Left forelimb (tissue), 1 donor: ENCODE measurements at places on chromosomes 6 and 20.

DNA sequence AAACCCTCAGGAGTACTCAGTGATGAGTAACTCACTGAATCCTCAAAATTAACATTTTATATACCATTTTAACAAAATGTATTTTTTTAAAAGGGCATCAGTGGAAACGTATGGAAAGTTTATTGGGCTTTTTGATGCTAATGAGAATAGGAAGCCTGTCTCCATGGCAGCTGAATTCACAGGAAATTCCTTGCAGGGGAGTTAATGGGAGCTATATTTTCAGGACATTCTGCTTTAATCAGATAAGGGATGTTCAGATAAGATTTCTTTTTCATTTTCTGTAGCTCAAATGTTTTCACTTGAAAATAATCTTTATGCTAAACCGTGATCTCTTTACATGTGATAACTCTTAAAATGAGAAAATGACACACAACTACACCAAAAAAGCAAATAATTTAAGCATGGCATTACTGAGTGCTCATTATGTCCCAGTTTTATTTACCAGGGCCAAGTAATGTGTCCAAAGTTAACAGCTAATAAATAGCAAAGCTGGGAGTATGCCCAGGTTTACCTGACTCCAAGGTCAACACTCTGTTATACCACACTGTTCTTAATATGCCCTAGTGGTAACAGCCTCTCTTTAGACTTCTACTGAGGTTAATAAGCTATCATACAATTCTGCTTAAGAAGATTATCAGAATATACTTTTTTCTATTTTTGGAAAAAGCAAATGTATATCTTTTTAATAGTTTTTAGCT lies 348.1 kb downstream of the GRIK2 start:
- no peak for DNase-seq

- DNase-seq: no peak
Measured at GRCh38 chr6:125451750-125452149, 150.0 kb upstream of the HDDC2 start.

DNA sequence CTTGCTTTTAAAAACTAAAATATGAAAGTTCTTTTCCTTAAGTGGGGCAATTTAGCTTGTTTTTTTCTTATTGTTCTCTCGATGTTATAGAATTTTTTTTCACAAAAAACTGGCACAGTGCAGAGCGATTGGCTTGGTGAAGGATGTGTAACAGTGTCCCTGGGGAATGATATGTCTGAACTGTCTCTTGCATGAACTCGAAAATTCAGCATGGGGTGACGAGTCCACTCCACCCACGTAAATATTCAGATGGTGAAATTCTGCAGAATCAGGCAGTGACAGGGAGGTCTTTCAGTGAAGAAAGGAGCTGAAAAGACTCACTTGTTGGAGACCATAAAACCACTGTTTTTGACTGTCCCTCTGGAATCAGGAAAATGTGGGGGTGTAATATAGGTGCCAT lies 505.3 kb downstream of the MMUT start:
- DNase-seq: no peak

DNA sequence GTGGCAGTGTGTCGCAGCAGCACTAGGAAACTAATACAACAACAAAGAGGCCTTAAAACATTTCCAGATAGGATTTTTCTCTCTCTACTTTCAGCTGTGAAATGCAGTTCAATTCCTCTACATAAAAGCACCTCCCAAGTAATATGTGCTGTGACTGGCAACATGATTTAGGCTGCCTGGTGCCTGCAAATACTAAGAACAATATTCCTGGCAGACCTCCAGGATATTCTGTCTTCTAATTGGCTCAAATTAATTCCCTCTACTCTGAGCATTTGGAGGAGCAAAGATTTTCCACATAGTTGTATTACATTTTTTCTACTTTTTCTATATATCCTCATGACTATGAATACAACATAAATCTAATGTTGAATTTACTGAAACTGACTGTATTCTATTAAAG lies 33.2 kb downstream of the SCGN start:
- no peak for DNase-seq

DNA sequence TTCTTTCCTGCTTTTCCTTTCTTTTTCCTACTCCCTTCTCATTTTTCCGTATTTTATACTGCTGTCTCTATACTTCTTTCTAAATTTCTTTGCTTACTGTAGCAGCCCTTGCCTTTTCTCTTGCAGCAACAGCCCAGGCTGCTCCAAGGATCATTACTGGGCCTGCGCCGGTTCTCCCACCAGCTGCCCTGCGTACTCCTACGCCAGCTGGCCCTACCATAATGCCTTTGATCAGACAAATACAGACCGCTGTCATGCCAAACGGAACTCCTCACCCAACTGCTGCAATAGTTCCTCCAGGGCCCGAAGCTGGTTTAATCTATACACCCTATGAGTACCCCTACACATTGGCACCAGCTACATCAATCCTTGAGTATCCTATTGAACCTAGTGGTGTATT lies 148.8 kb downstream of the QKI start:
- no peak for DNase-seq

GRCh38 chr6:156870924-156871539 lies 93.9 kb downstream of the ARID1B start:
- no peak for DNase-seq

DNA sequence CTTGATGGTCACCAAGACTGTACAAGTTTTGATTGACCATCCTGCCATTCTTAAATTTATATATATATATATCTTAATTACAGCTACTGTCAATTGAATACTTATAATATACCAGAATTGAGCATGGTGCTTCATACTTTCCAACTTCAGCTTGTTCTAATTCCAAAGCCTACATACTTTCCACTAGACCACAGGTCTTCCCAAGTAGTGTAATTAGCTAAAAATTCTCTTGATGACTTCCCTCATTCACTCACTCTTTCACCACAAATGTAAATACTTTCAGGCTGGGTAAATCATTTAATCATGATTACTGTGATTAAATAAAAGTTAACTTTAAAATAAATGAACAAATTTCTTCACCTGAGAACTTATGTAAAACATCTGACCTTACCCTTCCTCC lies 3.4 kb downstream of the ASF1A start:
- no peak for DNase-seq

GRCh38 chr6:44642870-44643522 lies 255.5 kb downstream of the CDC5L start:
- no peak for DNase-seq

GRCh38 chr6:88168362-88168761 lies 2.2 kb upstream of the CNR1 start:
- DNase-seq: no peak

- DNase-seq: no peak
Measured at GRCh38 chr6:95866732-95867131, 149.0 kb upstream of the FUT9 start.

GRCh38 chr6:126787635-126788034 lies 330.8 kb upstream of the RSPO3 start:
- no peak for DNase-seq

- no peak for DNase-seq
Measured at GRCh38 chr6:73282871-73283270, 19.9 kb upstream of the KHDC1 start.

DNA sequence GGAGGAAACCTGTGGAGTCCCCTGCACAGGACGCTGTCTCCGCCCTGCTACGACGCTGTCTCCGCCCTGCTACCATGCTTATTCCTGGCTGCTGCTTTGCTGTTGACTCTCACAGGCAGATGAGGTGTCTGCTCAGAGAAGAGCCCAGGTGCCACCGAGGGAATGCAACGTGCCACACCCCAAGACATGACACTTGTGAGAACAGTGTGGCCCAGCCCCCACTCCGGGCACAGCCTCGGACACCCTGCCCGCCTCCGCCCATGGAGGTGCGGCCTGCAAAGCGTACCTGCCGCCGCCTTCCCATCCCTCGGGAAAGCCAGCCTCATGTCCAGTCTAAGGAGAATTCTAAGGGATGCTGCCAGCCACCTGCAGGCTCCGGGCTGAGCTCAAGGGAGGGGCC lies 15.6 kb upstream of the MRGBP start:
- DNase-seq: no peak

GRCh38 chr6:125188037-125188436 lies 34.5 kb downstream of the TPD52L1 start:
- no peak for DNase-seq

GRCh38 chr6:72938104-72938503 lies 287.2 kb downstream of the KHDC1L start:
- DNase-seq: no peak

DNA sequence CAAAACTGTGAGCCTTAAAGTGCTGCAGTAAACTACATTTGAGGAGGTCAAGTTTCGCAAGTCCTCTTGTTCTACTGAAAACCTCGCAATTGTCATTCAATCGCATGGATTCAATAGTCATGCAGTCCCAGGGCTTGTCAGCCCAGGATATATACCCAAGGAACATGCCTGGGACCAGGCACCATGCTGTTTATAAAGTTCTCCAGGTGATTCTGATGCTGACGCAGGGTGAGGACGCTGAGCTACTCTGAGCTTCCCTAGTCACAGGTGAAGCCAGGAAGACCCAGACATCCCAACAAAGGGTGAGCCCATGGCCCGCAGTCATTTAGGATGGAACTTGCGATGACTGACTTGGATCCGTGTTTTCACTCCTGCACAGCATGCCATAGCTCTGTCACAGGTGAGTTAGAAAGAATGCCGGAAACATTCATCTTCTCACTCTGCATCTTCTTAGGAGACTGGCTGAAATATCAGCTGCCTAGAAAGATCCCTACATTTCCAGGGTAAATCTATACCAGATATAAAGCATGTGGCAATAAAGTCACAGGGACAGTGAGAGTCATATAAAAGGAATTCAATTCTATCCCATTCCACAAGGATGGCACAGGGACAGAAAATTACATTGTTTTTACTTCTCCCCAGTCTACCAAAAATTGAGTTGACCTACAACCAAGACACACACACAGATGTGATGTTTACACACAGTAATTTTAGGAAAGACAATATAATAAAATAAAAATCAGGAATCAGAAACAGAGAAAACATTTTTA lies 27.0 kb upstream of the SSTR4 start:
- no peak for DNase-seq

DNA sequence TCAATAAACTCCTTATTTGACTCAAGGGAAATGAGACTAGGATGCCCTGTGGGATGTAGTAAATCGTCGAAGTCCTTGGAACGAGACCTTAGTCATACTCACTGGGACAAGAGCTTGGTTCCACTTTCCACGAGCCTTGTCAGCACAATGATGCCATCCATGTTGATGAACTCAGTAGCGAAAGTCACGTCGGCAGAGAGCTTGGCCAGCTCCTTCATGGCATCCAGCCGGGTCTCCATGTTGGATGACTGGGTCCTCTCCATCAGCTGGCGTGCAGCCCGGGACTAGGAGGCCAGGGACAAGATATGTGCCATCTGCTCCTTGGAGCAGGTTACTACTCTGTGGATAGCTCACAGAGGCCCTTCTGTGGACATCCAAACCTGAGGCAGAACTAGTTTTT lies 17.5 kb downstream of the ELMO2 start:
- DNase-seq: no peak

- DNase-seq: no peak
Measured at GRCh38 chr20:1124421-1124820, 6.0 kb downstream of the PSMF1 start.

- DNase-seq: no peak
Measured at GRCh38 chr6:20571261-20571660, 37.0 kb downstream of the CDKAL1 start.

- DNase-seq: no peak
Measured at GRCh38 chr6:717135-717534, 24.2 kb upstream of the EXOC2 start.

DNA sequence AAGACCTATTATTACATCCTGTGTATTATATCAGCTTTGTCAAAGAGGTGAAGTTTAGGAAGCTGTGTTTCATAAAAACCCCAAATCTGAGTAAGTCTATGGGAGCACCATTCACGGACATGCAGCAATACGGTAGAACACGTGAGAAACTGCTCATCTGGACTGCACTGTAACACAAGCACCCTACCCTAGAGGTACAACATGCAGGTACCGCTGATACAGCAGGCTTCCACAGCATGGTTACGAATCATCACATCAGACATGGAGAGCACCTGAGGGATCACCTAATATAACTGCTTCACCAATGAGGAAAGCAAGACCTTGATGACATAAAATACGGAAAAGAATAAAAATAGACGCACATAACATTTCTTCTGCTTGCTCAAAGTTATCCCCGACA lies 96.7 kb downstream of the GMDS start:
- no peak for DNase-seq

GRCh38 chr6:166614171-166614583 lies 12.9 kb downstream of the RPS6KA2 start:
- DNase-seq: no peak

GRCh38 chr6:157079277-157079676 lies 244.0 kb downstream of the TMEM242 start:
- DNase-seq: no peak

DNA sequence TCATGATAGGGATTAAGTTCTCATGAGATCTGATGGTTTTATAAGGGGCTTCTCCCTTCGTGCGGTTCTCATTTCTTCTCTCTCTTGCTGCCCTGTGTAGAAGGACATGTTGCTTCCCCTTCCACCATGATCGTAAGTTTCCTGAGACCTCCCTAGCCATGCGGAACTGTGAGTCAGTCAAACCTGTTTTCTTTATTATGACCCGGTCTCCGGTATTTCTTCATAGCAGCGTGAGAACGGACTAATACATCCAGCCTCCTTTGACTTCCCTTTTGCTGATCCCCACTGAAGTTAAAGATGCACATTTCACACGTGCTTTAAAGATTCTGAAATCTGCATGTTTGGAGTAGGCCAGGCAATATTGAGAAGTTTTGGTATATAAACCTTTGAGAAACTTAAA lies 543.1 kb downstream of the PRKN start:
- DNase-seq: no peak

- DNase-seq: no peak
Measured at GRCh38 chr20:36543184-36544133, 2.1 kb downstream of the MYL9 start.

- DNase-seq: no peak
Measured at GRCh38 chr6:161817881-161818280, 544.0 kb upstream of the AGPAT4 start.

DNA sequence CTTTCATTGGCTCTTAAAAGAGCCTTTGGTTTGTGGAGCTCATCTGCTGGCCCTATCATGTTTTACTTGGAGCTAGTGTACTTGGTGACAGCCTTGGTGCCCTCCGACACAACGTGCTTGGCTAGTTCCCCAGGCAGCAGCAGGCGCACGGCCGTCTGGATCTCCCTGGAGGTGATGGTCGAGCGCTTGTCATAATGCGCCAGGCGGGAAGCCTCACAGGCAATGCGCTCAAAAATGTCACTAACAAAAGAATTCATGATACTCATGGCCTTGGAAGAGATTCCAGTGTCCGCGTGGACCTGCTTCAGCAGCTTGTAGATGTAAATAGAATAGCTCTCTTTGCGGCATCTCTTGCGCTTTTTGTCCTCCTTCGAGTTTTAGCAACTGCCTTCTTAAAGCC lies 22.8 kb upstream of the SLC17A4 start:
- no peak for DNase-seq

DNA sequence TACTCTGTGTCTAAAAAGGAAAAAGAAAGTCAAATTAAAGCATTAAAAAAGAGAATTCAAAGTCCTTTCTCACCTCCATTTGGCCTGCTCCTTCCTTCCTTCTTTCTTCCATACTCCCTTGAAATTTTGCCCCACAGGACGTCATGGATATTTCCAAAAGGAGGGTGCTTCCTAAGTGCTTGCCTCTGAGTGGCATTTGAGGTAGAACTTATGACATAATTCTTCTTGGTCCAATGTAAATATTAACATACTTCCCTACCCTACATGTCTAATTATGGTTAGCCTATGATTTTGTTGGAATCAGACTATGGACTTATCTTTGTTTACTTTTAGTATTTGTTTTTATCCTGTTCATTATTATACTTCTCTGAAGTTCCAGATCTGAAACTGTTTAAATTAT lies 132.3 kb downstream of the PFDN4 start:
- DNase-seq: no peak
